ENCODE measurements at places on chromosomes 16 and 17.

- DNase-seq, result no peak
Observed at GRCh38 chr16:17793354-17793753, 322.6 kb upstream of the XYLT1 start.

GRCh38 chr16:31038993-31039392, 5.6 kb downstream of the STX4 start:
- DNase-seq, result no peak

GRCh38 chr16:795580-796229, 4.8 kb downstream of the GNG13 start:
- DNase-seq, result no peak

DNA sequence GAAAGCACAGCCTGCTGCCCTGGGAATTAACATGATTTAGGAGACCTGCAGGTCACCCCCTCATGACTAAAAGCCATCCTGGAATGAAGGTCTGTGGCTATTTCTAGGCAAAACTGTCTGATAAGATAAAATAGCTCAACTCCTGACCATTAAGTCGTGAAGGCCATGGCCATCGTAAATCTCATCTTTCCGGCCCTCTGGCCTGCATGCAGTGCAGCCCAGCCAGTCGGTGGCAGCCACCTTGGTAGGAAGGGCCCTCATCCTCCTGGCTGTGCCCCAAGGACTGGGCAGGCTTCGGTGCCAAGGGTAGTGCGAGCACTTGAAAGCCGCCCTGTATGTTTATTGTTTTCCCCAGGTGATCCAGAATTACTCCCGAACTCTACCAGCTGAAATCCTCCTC, 18.2 kb upstream of the MEOX1 start:
- no peak for DNase-seq

DNA sequence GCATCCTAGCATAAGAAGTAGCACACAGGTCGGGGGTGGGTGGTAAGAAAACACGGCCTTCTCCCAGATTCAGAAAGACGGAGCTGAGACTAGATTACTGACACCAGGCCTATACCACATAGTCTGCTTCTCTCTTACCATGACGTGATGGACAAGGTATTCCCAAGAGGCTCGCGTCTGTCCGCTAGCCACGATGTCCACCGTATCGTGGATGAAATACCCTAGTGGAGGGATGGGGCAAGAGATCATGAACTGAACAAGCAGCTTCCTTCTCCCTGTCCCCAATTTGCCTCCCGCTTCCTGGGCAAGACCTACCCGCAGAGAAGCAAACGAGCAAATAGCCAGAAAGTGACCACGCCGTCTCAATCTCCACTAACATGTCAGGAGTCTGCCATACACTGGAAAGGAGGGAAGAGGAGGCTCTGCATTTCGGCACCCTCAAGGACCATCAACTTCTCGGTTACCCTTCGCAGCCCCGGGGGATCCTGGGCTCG, 820 bp downstream of the TLCD1 start:
- DNase-seq, result peak; percentile 52

All from fibroblast of upper back skin (primary cell).